ENCODE measurements at places on chromosomes 3 and 15.

- DNase-seq = no peak
Measured at GRCh38 chr3:193744822-193745684, 152.0 kb downstream of the OPA1 start.

- DNase-seq = no peak
Measured at GRCh38 chr15:98978153-98978552, 29.4 kb downstream of the PGPEP1L start.

- peak; percentile 41 for DNase-seq
Measured at GRCh38 chr15:28086175-28086703, 12.9 kb downstream of the OCA2 start.

- DNase-seq = no peak
Measured at GRCh38 chr15:98713585-98714001, 65.3 kb downstream of the IGF1R start.

DNA sequence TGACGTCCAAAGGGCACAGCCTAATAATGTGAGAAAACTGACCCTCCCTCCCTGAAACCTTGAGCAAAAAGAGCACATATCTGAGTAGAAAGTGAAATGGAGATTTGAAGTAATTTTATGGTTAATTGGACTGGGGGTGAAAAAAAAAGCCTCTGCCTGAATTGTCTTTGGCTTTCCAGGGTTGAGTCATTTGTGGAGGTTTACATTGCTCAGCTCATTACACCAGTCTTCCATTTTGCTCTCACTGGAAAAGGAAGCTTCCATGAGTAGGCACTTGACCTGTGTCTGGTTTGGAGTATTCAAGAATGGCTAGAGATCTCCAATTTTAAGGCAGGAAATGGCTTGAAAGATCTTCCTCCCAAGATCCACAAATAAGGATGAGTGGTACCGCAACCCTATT is 273.9 kb downstream of the PDCD6IP start:
- no peak for DNase-seq

DNA sequence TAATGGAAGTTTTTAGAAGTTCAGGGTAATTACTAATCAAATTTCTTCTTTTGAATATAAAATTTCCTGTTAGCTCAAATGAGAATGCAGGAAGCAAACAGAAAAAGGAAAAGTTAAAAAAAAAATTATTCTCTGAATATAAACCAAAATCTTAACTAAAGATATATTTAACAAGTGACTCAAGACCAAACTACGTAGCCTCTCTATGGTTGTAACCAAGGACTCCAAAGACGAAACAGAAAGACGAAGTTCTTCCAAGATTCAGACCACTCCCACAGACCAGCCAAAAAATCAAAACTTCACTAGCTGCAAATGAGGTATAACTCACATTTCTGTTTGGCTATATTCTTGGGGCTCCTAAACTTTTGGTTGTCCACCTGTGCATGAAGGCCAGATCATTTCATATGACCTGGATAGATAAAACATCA is 846.5 kb upstream of the ALCAM start:
- no peak for DNase-seq
